A673 (cell line): ENCODE measurements at places on chromosomes 7 and 10. TPM values are rescaled to one million over a fixed set of nuclear protein-coding genes. Genes with fewer than 3 reads are reported as not detected.

DNA sequence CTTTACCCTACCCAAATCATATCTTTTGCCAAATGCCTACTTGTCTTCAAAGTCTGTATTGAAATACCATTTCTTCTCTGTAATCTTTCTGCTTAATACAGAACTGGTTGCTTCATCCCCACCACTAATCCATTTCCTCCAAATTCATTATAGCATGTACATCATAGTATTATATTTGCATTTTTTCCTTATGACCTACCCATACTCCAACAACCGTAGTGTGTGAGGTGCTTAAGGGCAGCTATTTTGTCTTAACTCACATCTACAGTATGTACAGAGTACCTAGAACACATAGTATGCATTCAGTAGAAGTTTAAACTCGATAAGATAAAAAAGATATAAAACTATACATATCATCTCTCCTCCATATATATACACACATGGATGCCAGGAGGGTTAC lies 23.7 kb downstream of the ACSL5 start:
- no peak overlapping the region for H3K27ac ChIP-seq
- H3K36me3 ChIP-seq, result no peaks in the 10 kb centered on the region
- DNase-seq, result no peak
- no peaks in the 10 kb centered on the region for H3K27me3 ChIP-seq
- H3K4me3 ChIP-seq, result no peak overlapping the region
- no peaks in the 10 kb centered on the region for H3K4me1 ChIP-seq

- H3K4me3 ChIP-seq, result no peak overlapping the region
- DNase-seq, result no peak
- H3K27ac ChIP-seq, result no peak overlapping the region
- no peaks in the 10 kb centered on the region for H3K4me1 ChIP-seq
Observed at GRCh38 chr10:129861776-129862531, 102.1 kb downstream of the EBF3 start.

GRCh38 chr10:49089557-49090188 lies 25.6 kb downstream of the VSTM4 start:
- H3K36me3 ChIP-seq, result no peaks in the 10 kb centered on the region
- no peak overlapping the region for H3K27ac ChIP-seq

- no peak overlapping the region for H3K27ac ChIP-seq
- no peak for DNase-seq
- no peaks in the 10 kb centered on the region for H3K27me3 ChIP-seq
- no peaks in the 10 kb centered on the region for H3K4me1 ChIP-seq
- no peak overlapping the region for H3K4me3 ChIP-seq
Observed at GRCh38 chr10:65394502-65395297, 1531.1 kb upstream of the LRRTM3 start.

The MMP21 gene
- total RNA-seq, result not detected in 2 replicates
